Activated CD8-positive, alpha-beta memory T cell treated with anti-CD3 and anti-CD28 coated beads for 24 hours (primary cell): ENCODE measurements at places on chromosomes 12 and 14.

DNA sequence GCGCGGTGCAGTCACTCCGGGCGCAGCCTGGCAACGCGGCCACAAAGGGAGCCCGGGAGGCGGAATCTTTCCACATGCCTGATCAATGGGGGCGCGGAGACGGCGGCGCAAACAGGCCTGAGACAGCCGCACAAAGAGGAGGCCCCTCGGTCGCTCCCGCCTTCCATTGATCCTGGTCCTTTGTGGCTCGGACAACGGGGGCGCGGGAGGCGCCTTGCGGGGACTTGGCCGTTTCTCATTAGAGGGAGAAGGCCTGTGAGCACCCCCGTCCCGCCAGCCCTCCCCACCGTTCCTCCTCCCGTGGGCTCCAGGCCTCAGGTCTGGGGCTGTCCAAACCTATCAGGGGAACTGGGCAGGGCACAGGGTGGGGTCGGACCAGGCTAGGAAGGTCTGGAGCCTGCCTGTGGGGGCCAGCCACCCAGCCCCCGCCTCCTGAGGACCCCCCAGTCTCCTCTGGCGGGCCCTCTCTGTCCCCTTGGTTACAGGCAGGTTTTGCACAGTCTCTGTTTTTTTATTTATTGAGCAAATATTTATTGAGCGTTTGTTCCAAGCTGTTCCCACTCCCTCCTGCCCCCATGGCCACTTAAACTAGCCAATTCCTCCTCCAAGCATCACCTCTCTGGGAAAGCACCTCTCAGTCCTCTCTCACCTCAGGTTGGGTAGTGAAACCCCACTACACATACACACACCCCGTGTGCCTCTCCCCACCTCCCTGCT, 29.0 kb upstream of the MSI1 start:
- no peak for DNase-seq

- no peak for DNase-seq
These were observed 116.4 kb downstream of the NTN4 start for GRCh38 chr12:95674163-95674562.

DNA sequence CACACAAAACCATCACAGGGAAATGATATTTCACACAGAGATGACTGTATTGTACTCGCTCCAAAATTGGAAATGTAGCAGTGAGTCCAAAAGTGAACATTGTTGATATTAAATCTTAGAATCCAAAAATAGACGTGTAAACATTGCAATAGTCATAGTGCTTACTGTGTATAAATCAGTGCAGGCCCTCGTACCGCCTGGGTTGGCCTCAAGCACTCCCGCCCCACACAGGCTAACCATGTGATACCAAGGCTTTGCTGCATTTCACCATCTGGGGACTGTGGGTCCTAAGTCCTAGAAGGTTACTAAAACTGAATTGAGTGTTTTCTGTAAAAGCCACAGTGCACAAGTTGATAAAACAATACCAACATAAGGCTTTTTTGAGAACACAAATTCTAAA, 107.3 kb downstream of the PPP2R5E start:
- no peak for DNase-seq

- no peak for DNase-seq
These were observed 82.8 kb downstream of the TNFAIP2 start for GRCh38 chr14:103206023-103206481.

GRCh38 chr12:31206038-31206670, 119.8 kb downstream of the SINHCAF start:
- DNase-seq, result no peak

DNA sequence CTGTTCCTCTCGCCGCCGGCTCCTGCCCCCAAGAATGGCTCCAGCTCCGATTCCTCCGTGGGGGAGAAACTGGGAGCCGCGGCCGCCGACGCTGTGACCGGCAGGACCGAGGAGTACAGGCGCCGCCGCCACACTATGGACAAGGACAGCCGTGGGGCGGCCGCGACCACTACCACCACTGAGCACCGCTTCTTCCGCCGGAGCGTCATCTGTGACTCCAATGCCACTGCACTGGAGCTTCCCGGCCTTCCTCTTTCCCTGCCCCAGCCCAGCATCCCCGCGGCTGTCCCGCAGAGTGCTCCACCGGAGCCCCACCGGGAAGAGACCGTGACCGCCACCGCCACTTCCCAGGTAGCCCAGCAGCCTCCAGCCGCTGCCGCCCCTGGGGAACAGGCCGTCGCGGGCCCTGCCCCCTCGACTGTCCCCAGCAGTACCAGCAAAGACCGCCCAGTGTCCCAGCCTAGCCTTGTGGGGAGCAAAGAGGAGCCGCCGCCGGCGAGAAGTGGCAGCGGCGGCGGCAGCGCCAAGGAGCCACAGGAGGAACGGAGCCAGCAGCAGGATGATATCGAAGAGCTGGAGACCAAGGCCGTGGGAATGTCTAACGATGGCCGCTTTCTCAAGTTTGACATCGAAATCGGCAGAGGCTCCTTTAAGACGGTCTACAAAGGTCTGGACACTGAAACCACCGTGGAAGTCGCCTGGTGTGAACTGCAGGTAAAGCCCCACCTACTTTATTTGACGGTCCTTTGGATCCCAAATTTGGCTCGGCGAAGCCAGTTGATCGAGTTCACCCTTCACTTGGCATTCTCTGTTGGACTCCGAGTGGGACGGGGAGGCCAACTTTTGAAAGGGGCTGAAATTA, 1.5 kb downstream of the WNK1 start:
- DNase-seq, result peak; percentile 78

DNA sequence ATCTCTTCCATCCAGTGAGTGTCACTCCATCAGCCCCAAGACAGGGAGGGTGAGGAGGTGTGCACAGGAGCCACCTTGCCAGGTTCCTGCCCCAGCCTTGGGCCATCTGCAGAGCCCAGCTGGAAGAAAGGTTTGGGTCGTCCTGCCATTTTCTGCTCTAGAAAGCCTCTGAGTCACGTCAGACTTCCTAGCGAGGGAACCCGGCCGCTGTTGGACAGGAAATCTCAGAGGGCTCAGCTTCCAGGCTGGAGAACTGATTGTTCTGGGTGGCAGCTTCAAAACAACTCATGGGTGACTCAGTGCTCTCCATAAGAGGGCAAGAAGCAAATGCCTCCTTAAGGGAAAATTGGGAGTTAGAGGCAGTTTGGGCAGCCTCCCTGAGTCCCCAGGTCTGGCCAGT, 16.6 kb downstream of the HIP1R start:
- DNase-seq, result no peak

DNA sequence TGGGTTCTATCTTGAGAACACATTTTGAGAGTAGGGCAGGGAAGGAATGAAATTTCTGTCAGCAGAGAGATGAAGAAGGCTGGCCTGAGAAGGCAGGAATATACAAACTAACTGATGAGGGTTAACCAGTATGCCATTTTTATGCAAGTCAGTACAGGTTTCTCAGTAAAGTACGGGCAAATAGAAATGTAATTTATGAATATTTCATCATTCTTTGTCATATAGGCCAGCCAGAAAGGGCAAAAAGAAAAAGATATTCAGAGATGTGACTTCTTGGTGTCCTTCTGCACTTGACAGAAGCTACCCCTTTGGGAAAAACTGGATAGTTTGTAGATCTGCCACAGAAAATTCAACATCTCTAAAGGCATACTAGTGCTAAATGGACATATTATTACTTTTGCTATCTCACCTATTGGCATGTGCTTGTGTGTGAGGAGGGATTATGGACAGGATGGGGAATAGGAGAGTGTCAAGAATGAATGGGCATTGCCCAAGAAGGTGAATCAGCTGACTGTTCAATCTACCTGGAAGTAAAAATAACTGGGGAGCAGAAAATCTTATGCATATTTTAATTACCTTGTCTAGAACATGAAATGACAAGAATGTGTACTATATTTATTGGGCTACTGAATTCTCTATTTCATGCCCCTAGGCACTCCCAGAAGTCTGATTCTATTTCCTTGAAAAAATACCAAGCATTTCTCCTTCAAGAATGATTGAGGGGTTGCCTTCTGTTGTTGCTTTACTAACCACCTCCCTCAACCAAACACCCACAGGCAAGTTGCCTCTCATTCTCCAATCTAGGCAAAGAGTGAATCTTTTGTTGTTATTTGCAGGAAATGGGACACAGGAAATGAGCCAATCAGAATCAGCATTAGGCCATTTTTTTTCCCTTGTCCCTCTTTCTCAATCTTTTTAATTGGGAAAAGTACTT, 175.1 kb upstream of the SLC38A2 start:
- DNase-seq, result no peak

GRCh38 chr14:89416002-89416995, 734 bp downstream of the FOXN3 start:
- DNase-seq, result peak; percentile 100

GRCh38 chr14:21097636-21098075, 799 bp downstream of the ZNF219 start:
- DNase-seq, result no peak

GRCh38 chr12:70031046-70031445, 206.0 kb downstream of the MYRFL start:
- DNase-seq, result no peak

DNA sequence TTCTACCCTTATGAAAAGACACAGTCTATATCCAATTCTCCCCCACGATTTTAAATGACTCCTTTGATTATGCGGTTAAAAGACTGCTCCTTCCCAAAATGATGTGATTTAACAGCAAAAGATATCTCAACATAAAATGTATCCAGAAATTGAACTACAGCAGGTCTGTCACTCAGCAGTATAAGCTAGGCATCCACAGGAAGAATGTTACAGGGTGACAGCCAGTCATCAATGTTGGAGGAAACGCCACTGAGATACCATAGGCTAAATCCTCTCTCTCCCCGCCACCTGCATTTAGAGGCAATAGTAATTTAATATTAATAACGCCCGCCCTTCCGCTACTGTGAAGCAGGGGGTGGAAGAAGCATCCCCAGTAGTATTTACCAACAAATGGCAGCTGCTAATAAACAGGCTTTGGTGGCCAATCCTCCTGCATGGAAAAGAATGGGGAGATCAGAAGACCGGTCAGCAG, 613 bp downstream of the RECQL start:
- no peak for DNase-seq

GRCh38 chr12:55955800-55956508, 9.9 kb downstream of the PMEL start:
- peak; percentile 69 for DNase-seq

- no peak for DNase-seq
These were observed 6.6 kb downstream of the NCKAP5L start for GRCh38 chr12:49821373-49822287.

DNA sequence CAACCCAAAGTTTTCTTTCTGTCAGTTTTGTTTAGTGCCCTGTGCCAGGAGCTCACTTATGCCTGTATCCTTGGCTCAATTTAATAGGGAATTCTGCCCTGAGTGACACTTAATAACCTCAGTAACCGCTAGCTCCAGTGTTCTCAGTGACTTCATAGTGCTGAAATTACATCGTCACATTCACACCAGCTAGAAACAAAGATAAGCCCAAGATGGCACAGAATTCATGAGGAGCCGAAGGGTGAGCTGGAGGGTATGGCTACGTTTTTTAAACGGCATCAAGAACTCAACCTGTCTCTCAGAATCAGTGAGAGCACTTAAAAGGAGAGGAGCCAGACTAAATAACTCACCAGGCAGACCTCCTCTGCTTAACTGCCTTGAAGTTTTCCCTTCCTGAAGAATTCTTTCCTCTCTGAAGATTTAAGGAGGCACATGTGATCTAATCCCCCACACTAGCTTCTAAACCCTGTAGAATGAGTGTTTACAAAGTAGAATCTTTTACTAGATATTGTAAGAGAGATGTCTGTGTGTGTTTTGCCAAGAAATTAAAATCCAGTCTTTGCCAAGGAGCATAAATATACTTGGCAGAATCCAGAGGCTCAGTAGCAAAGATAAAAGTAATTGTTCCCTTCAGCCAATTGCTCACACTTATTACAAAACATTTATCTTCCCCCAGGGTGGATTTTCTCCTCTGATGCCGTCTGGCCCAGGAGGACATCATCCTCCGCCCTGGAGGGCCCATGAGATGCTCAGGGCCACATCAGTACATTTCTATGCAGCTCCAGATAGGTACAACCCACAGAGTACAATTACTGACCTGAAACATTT, 37.3 kb downstream of the PTGER2 start:
- DNase-seq, result no peak
